Cardiac septum (tissue), 1 donor: ENCODE measurements at places on chromosomes 13 and 19. TPM values are rescaled to one million over a fixed set of nuclear protein-coding genes. Genes with fewer than 3 reads are reported as not detected.

TEX101 gene
- total RNA-seq = not detected

DNA sequence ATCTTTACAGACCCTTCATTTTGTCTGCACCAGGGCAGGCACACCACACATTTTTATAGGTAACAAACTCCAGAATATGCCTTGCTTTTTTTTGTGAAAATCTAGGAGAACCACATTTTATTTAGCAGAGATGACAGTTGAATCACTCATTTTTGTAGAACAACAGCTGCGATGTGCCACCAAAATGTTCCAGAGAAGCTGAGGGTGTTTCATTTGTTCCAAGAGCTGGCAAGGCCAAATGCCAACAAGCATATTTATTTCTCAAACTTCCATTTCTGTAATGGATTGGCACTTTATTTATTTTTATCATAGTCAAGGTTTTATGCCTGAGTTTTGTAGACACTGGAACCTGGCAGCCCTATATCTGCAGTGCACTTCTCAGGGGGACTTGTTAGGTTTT lies 10.4 kb downstream of the OLFM4 start:
- DNase-seq = no peak

DNA sequence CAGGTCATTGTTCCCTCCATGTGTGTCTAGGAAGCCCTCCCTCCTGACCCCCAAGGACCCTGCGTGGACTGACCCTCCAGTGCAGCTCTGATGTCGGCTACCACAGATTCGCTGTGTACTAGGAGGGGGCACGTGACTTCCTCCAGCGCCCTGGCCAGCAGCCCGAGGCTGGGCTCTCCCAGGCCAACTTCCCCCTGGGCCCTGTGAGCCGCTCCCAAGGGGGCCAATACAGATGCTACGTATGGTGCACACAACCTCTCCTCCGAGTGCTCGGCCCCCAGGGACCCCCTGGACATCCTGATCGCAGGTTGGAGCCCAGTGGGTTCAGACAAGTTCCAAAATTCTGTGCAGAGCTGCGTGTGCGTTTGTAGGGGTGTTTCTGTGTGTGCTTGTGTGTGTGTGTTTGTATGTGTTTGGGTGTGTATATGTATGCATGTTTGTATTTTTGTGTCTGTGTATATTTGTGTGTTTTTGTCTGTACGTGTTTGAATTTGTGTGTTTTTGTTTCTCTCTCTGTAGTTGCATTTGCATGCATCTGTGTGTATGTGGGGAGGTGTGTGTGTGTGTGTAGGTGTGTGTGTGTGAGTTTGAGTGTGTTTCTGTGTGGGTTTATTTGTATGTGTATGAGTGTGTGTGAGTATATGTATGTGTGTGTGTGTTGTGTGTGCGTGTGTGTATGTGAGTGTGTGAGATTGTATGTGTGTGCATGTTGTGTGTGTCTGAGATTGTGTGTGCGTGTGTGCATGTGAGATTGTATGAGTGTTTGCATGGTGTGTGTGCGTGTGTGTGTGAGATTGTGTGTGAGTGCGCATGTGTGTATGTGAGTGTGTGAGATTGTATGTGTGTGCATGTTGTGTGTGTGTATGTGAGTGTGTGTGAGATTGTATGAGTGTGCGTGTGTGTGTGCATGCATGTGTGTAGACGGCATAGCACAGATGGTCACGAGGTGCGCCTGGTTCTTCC lies 21.4 kb upstream of the LILRA2 start:
- no peak for DNase-seq

LPAR2 gene
- total RNA-seq = 1.9 TPM

GRCh38 chr19:57611113-57611512 lies 2.9 kb upstream of the ZNF134 start:
- DNase-seq = no peak

DNA sequence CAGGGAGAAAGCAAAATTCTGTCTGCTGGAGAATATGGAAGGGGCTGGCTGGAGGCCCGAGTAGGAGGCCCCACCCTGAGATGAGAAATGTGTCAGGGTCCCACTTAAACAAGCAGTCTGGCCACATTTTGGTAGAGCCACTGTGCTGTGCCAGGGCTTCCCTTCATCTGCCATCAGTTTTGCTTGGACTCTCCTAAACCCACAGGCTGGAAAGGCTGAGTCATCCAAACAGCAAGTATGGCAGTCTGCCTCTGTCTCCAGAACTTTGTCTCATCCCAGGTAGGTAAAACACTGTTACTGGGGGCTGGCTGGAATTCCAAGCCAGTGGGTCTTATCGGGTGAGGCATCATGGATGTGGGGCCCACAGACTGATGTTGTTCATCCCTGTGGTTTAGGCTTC lies 1390.6 kb downstream of the UQCRFS1 start:
- no peak for DNase-seq

- DNase-seq = no peak
Observed at GRCh38 chr13:36531746-36532486, 99.6 kb downstream of the CCNA1 start.

- DNase-seq = peak; percentile 81
Observed at GRCh38 chr13:95497381-95497807, 55.1 kb upstream of the CLDN10 start.

- no peak for DNase-seq
Observed at GRCh38 chr13:111506621-111507020, 186.2 kb downstream of the TEX29 start.

- no peak for DNase-seq
Observed at GRCh38 chr19:16207490-16208025, 9.8 kb downstream of the AP1M1 start.

RINL gene
- 2.0 TPM for total RNA-seq

DNA sequence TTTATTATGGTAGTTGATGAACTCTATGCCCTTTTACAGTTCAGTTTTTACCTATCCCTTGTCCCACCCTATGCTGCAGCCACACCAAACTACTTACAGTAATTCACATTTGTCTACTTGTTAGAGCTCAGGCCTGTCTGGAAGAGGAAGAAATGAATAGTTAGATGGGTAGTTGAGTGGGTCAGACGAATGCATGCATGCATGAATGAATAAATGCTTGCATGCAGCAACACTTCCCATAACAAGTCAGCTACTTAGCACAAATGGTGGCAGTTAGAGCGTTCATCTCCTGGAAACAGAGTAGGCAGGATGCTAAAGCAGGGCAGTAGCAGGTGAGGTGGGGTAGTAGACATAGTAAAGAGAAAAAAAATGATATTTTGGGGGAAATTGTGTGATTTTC lies 322.3 kb downstream of the NDFIP2 start:
- no peak for DNase-seq

MCF2L gene
- total RNA-seq = 38.9 TPM

DNA sequence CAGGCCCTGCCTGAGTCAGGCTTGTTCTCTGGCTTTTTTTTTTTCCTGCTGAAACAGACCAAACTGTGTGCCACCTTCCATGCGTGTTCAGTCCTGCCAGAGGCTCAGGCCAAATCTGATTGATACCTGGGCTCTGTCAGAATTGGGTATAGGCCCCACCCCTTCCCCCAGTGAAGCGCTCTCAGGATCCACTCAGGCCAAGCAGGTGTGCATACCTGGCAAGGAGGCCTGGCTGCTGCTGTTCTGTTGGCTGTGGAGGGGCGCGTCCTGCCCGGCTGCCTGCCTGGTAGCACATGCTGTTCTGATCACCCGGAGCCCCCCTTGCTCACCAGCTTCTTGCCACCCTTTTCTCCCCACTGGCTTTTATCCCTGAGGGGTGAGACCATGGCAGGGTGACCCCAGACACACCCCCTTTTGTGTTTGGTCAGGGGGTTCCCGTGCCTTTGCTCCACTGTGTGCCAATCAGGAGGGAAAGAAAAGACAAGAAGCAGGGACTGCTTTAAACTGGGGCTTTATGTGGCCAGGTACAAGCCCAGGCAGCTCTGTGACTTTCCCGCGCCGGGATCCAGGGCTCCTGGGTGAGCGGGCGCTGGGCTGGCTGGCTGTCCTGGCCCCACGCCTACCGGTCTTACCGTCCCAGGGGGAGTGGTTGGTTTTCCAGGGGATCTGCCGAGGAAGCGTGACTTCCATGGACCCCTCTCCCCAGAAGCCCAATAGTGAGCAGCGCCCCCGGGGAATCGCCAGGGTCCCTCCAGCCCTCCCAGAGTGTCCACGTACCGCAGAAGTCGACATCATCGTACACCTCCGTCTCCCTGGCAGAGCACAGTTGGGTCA lies 12.7 kb downstream of the PRAM1 start:
- DNase-seq = no peak

GRCh38 chr19:35828692-35829301 lies 16.2 kb upstream of the PRODH2 start:
- DNase-seq = no peak

DNA sequence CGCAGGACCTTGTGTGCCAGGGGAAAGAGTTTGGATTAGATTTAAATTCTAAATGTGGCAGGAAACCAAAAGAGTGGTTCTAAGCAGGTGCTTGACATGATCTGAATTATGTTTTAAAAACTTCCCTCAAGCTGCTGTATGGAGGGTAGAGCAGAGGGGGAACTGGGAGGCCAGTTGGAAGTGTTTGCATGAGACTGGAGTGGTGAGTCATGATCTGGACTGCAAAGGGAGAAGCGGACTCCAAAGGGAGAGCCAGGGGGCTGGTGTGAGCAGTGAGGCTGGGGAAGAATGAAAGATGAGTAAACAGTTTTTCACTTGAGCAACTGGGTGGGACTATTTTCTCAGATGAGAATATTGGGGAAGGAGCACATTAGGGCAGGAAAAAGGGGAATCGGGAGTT lies 206.1 kb downstream of the DNAJC15 start:
- DNase-seq = no peak

PSG3 gene
- not detected for total RNA-seq

GRCh38 chr19:37309834-37310575 lies 60.9 kb upstream of the ZNF527 start:
- no peak for DNase-seq

- DNase-seq = no peak
Observed at GRCh38 chr13:94140027-94140426, 339.5 kb downstream of the DCT start.

LRRC25 gene
- 2.5 TPM for total RNA-seq

GRCh38 chr13:24764276-24764630 lies 284 bp downstream of the RNF17 start:
- DNase-seq = no peak

COMP gene
- total RNA-seq = 31.8 TPM

DNA sequence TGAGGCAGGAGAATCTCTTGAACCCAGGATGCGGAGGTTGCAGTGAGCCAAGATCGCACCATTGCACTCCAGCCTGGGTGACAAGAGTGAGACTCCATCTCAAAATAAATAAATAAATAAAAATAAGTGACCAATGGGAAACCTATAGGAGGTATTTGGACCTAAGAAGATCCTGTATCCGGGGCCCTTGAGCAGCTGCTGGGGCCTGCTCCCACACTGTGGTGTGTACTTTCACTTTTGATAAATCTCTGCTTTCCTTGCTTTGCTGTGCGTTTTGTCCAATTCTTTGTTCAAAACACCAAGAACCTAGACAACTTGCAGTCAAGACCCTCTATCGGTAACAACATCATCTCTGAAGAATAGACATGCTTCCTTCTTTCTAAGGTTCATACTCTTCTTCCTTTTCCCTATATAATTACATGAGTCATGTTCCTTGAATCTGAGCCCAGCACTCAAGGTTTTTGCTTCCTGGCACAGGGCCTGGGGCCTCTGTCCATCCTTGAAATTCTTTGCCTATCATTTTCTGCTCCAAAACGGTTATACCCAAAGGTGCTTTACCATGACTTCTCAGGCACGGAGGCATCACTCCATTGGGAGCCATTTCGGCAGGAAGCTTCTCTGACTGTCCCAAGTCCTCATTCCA lies 14.2 kb upstream of the PNMA8C start:
- no peak for DNase-seq

DNA sequence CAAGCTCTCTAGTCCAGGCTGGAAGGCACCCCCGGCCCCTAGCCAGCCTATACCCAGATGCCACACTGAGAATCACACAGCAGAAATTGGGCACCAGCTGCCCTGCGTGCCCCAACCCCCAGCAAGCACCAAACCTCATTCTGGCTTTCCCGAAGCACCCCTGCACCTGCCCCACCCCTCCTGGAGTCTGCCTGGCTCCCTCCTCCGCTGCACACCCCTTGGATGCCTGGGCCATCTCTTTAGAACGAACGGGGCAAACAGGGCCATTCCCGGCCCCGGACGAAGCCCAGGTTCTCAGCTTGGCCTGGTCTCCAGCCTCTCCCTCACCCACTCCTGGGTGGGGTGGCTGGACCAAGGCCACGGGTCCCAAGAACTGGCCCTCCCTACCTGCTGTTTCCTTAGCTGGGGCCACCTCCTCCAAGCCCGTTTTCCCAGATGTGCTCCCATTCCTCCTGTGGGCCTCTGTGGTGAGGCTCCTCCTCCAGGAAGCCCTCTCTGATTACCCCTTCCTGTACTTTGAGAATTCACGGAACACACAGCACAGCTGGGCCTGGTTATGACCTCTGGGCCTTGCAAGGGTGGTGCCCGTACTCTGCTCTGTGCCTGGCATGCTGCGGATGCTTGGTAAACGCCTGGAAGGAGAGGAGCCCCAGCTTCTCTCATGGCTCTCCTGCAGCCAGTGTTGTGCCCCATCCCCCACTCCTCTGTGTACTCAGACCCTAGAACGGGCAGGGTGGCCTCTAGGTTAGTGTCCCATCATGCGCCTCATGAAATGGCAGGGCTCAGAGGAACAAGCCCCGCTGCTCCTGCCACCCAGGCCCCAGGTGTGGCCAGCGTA lies 21.4 kb downstream of the CEBPG start:
- DNase-seq = peak; percentile 67

FLT3 gene
- total RNA-seq = 0.05 TPM

- no peak for DNase-seq
Observed at GRCh38 chr13:44768239-44768638, 192.1 kb upstream of the TSC22D1 start.

MED29 gene
- 26.3 TPM for total RNA-seq

ZNF682 gene
- 2.9 TPM for total RNA-seq

DNA sequence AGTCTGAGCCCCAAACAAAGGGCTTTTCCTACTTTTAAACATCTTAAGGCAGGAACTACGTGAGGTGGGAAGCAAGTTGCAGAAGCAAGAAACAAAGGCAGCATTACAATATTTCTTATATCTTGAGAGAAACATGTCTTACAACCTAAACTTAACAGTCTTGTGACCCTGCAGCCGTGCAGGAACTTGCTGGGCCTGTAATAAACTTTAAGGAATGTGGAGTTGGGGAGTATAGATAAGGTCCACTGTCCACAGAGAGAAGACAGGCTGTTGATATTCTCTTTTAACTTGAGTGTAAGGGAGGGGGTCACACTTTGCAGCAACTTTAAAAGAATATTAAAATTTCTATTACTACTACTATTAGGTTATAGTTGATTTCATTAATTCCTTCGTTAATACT lies 214.6 kb upstream of the HTR2A start:
- DNase-seq = no peak

GRCh38 chr19:33401683-33402420 lies 28.3 kb downstream of the CEBPG start:
- DNase-seq = peak; percentile 57

APLP1 gene
- 39.9 TPM for total RNA-seq

- DNase-seq = no peak
Observed at GRCh38 chr19:28847468-28847867, 365.5 kb downstream of the UQCRFS1 start.

GRCh38 chr19:16397791-16398529 lies 73.3 kb downstream of the KLF2 start:
- DNase-seq = no peak

GRCh38 chr13:53783471-53783870 lies 754.9 kb downstream of the OLFM4 start:
- no peak for DNase-seq
